Mucosa of descending colon (tissue), 3 donors: ENCODE measurements at places on chromosomes 6 and 20.
A peak's percentile ranks its signal among the peaks of the same experiment; 100 is the strongest.

DNA sequence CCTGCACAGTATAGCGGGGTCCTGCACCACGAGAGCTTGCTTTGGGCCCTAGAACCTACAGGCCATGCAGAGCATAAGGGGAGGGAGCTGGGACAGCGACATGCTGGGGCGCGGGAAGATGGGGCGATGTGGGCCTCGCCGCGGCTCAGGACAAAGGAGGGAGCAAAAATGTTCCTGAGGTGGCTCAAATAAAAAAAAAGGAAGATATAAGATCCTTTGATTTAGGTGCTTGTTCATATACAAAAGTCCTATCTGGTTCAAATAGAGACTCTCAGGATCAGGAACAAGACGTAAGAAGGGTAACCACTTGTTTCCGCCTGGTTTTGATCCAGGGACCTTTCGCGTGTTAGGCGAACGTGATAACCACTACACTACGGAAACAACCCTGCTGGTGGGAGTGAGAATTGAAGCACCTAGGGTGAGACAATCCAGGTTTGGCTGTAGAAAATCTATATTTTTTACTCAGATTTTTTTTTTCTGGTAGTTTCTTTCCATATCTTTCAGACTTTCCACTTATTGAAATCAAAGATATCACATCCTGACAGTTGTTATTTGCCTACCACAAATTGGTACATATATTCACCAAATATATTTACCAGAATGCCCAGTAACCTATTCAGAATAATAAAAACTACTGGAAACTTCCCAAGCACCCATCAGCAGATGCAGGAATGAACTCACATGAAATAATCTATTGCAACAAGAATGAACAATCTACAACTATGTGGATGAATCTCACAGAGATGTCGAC lies 177.9 kb upstream of the ZNF184 start:
- DNase-seq = no peak

- no peak for DNase-seq
These were observed 69.2 kb upstream of the TXNDC5 start for GRCh38 chr6:7979831-7980230.

DNA sequence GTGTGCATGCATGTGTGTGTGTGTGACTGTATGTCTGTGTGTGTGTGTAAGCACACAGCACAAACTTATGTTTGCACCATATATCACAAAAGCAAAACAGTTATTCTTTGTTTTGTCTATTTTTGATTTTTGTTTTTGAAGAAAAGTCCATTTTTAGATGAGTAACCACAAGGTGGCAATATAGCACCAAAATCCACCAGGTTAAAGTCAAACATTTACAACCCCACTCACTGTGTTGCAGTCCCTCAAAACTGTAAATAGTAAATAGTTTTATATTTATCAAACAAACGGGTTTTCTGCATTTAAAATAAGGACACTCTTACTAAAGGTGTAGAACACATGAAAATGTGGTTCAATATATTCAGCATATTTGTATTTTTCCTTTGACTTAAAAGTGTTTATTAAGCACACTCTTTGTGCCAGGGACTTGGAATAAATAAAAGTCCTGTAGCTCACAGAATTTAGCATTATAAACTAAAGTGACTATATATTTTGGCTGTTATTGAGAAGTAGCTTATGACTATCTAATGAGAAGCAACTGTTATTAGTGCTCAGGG lies 118.5 kb downstream of the GFRAL start:
- DNase-seq = peak; percentile 17

- no peak for DNase-seq
These were observed 127.2 kb downstream of the MTHFD1L start for GRCh38 chr6:150992703-150993102.

DNA sequence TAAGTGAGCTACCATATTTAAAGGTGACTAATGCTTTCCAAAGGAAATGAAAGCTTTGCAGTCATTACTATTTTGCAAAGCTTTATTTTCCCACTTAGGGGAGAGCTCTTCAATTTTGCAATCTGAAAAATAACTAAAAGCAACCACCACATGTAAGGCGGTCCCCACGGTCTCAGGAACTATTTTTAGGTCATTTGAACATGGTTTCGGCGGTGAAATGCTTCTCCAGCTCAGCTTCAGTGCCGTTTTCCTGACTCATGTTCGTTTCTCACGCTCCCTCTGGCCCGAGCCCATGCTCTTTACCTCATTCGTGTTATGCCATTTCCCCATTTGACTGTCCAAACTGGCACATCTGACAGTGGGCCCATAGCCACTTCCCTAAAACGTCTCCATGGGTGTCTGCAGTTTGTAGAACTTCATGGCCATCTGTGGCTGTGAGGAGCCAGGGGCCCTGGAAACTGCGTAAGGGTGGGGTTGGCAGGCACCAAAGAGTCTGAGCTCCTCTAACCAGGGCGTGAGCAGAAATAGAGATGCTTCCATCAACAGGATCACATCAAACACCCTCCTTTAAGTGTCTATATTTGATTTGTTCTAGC lies 46.5 kb downstream of the ADTRP start:
- DNase-seq = peak; percentile 37

- no peak for DNase-seq
These were observed 127.9 kb downstream of the QRSL1 start for GRCh38 chr6:106757267-106757666.

DNA sequence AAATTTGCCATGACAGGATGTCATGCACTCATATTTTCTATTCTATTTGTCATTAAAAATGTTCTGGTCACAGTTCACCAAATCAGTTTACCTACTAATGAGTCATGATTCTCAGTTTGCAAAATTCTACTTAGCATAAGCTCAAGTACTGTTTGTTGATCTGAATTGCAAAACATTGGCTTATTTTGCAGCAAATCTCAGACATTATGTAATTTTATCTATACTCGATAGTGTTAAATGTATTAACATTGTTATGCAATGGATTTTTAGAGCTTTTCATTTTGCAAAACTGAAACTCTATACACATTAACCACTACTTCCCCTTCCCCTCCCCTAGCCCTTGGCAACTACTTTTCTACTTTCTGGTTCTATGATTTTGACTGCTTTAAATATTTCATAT lies 213.8 kb upstream of the ZFP64 start:
- no peak for DNase-seq

GRCh38 chr20:21175433-21175832 lies 49.6 kb downstream of the KIZ start:
- no peak for DNase-seq
